NCI-H2171 (cell line): ENCODE measurements at places on chromosomes 16 and 17.

DNA sequence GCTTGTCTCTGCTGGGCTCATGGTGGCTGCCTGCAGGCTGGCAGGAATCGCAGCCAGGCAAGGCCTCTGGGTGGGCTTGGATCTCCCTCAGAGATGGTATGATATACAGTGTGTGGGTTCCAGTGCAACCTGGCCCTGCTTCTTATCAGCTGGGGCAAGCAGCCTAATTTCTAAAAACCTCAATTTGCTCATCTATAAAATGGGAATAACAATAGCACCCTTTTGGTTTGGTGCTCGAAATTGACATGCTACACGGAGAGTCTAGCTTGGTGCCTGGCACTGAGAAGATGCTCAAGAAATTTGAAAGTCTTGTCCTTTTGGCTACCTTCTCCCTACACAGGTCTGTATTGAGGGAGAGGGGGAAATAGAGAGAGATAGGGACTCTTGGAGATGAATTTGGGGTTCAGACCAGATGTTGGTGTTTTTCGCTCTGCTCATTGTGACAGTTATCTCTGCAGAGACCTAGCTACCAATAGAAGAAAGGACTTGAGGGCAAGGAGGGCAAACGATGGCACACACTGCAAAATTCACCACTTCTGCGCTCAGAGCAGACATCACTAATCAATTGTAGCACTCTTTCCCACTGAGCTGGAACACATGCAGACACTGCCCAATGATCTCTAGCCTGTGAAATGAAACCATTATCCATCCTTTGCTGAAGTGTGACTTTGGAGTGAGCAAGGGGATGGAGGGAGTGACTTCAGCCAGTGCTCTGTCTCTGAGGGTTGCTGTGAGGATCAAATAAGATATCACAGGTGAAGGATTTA is 15.6 kb downstream of the BEAN1 start:
- DNase-seq: no peak

GRCh38 chr17:39703913-39704312 is 4.0 kb downstream of the ERBB2 start:
- DNase-seq: no peak

- no peak for DNase-seq
These were observed 12.0 kb downstream of the CCDC182 start for GRCh38 chr17:57733085-57733484.

DNA sequence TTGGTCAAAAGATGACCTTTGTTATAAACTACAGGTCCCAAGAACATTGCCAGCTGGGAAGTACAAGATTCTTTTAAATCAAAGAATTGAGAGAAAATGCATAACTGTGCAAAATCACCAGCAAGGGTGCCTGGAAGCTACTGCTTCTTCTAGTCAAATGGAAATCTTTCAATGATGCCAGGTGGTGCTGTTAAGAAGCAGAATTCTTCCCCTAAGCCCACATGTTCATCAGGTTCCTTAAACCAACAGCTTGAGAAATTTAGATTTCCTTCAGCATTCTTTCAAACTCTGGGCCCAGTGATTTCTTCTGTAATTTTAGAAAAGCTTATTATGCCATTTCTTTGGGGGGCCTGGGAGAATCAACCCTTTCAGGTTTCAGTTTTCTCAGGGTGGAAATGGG is 207.8 kb upstream of the WSCD1 start:
- no peak for DNase-seq

- DNase-seq: no peak
These were observed 46.7 kb upstream of the JPH3 start for GRCh38 chr16:87555647-87556046.

GRCh38 chr17:81084680-81085419 is 49.9 kb downstream of the BAIAP2 start:
- no peak for DNase-seq

GRCh38 chr16:10297341-10298006 is 88.4 kb upstream of the ATF7IP2 start:
- no peak for DNase-seq

- no peak for DNase-seq
These were observed 12.0 kb downstream of the RARA start for GRCh38 chr17:40320756-40321523.

DNA sequence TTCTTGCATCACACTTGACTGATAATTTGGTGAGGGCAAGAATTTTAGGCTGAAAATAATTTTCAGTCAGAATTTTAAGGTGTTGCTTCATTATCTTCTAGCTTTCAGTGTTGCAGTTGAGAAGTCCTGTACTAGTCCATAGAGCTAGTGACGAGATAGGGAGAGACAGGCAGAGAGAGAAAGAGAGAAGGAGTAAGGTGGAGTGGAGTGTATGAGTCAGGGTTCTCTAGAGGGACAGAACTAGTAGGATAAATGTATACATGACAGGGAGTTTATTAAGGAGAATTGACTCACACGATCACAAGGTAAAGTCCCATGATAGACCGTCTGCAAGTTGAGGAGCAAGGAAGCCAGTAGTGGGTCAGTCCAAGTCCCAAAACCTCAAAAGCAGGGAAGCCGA is 127.2 kb downstream of the UTP18 start:
- DNase-seq: no peak

GRCh38 chr16:66001432-66001831 is 365.1 kb upstream of the CDH5 start:
- DNase-seq: no peak

DNA sequence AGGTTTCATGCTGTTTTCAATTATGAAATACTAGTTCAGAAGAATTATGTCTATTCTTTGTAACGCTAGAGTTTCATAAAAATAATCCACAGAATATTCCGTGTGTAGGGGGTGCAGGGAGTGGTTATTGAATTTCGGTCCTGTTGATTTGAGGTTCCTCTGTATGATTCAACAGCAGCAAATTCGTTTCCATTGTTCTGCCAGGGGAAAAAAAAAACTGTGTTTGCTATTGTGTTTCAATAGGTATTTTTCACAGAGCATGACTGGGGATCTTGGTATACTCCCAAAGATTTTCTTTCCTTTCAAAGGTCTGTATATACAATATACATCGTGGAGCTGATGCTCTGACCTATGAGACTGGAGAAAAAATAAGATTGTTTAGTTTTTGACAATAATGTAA is 15.8 kb downstream of the SHISA9 start:
- no peak for DNase-seq

- peak; percentile 69 for DNase-seq
These were observed at the start of gene MSL1 for GRCh38 chr17:40121181-40122135. Gene MSL1 (plus strand): TSS chr17:40121971. CDS start chr17:40122613, 642 bp downstream.

- DNase-seq: no peak
These were observed 39.9 kb downstream of the DHRS7B start for GRCh38 chr17:21166595-21167210.

DNA sequence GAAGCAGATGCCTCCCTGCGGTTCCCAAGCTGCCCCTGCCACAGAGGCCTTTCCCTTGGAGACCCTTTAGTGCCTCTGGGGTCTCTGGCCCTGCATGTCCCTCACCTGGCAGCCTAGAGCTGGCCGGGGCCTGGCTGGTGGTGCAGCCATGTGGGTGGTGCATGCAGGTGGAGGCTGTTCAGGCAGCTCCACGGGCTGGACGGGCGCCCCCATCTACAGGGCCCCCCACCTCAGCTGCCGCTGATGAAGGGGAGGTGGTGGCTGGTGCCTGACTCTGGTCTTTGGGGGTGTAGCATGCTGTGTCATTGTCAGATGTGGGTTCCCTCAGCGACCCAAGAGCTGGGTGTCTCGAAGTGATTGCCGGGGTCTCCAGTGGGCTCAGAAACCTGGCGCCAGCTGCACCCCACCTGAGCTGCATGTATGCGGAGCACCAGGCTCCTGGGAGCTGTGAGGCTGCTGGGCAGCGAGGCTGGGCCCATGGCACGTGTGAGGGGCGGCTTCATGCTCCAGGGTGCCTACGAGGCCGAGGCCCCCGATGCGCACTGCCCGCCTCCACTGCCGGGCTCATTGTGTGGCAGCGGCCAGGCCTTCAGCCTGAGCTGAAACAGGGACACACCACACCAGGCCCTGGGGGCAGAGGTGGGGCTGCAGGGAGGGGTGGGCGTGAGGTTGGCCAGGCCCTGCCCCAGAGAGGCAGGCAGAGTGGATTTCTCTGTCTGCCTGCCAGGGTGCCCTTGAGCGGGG is 57.0 kb downstream of the BAIAP2 start:
- no peak for DNase-seq

GRCh38 chr16:19883966-19884485 is 622 bp downstream of the GPRC5B start:
- no peak for DNase-seq
